Activated T-cell treated with anti-CD3 and anti-CD28 coated beads for 1 hour (primary cell): ENCODE measurements at places on chromosomes 11 and 22.
A peak's percentile ranks its signal among the peaks of the same experiment; 100 is the strongest.

GRCh38 chr11:92967867-92968266 is 1.6 kb upstream of the MTNR1B start:
- DNase-seq, result no peak

- no peak for DNase-seq
Measured at GRCh38 chr11:122633219-122633829, 22.2 kb upstream of the UBASH3B start.

GRCh38 chr11:45655347-45655756 is 10.1 kb downstream of the CHST1 start:
- DNase-seq, result peak; percentile 37

DNA sequence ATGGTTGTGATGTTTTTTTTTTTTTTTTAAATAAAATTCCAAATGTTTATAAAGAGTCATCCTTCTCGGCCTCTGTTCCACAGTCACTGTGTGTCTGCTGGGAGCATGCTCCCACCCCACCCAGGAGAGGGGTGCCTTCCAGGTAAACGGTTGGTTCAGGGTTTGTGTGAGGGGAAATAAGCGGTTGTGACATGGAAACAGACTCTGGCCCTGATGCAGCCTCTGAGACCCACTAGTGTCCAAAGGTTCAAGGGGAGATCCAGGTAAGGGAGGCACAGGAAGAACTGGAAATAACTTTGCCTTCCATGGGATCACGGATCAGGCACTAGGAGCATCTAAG is 6.0 kb upstream of the GAS2L1 start:
- DNase-seq, result no peak

DNA sequence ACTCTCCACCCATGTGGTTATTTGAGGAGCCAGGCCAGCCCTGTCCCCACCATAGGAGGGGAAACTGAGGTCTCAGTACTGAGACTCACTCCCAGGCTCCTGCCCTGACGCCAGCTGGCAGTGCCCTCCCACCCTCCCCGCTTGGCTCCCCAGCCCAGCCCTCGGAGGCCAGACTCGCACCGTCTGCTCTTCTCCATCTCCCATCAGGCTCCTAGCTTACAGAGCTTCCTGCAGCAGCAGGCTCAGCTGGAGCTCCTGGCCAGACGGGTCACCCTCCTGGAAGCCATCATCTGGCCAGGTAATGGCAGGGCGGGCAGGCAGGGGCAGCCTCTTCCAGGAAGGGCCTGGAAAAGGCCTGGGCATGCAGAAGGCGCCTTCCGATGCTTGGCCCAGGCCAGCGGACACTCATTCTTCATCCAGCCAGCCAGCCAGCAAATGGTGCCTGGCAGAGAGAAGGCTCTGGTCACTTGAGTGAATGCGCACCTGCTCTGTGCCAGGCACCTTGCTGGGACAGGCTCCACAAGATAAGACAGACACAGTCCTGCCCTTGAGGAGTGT is 12.6 kb downstream of the RHBDD3 start:
- DNase-seq, result no peak

GRCh38 chr11:65060913-65061408 is 2.6 kb upstream of the NAALADL1 start:
- DNase-seq, result no peak

DNA sequence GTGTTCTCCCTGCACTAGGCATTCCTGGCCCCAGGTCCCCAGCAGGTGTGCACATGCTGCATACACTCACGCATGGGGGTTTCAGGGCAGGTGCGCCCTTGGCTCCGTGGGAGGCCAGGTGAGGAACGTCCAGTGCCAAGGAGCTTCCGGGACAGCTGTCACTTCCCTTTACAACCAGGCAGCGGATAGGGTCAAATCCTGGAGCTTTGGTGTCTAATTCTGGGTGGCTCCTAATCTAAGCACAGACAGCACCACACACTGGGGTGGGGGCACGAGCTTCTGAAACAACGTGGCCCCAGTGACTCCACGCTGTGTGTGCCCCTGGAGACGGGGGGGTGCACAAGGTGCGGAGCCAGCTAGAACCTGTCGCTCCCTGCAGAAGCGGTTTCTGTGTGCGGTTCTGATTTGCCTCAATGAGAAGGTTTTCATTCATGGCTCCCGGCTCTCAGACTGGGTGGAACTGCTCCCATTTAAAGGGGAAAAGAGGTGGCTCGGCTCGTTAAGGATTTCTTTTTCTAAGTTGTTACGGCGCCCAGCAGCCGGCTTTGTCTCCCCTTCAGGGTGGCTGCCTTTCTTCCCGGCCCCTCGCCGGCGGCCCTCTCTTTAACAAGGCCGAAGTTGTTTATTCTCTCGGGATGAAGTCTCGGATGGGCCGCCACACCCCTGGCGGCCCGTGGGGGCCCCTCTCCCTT is 5.0 kb downstream of the CCND1 start:
- no peak for DNase-seq

- DNase-seq, result no peak
Measured at GRCh38 chr11:2303627-2304505, 2.1 kb downstream of the TSPAN32 start.

DNA sequence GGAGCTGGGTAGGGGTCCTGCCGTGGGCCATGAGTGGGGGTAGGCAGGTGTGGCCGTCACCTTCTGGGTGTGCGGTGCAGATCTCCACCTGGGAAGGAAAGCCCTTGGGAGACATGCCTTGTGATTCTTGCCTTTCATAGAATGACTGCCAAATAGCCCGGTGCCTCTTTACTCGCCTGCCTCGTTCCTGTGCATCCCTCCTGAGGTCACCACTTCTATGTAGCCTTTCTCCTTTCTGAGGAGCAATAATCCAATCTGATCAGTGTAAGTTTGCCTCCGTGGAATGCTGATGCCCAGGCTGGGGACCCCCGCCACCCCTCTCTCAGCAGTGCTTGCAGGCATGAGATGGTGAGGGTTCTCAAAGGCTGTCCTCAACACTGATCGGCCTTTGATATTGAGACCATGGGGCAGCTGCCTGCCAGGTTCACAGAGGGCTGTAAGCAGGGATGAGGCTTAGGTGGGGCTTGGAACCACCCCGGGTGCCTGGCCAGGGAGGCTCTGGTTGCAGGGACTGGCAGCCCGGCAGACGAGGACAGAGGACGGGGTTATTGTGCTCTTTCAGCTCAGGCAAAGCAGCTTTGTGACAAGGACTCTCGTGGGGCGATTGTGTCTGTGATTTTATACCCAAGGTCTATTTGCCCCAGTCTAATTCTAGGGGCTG is 86.1 kb upstream of the WNT7B start:
- DNase-seq, result no peak

- DNase-seq, result no peak
Measured at GRCh38 chr11:134543645-134544044, 131.6 kb upstream of the B3GAT1 start.

DNA sequence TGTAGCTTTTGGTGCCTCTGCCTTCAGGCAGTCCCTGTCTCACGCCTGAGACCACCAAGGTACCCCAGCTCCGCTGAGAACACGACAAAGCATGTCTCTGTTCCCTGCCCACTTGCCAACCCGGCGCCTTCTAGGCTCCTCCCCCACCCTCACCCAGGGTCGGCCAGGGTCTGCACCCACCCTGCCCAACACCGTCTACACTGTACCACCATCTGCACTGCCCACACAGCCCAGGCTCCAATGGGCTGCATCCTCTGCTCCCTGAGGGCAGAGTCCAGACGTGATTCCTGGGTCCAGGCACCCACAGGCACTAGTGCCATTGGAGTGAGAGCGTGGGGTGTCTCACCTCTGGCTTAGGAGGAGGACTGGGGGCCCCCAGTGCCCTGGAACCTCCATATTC is 22.8 kb upstream of the ACR start:
- no peak for DNase-seq

- no peak for DNase-seq
Measured at GRCh38 chr11:36583667-36584066, 10.6 kb upstream of the IFTAP start.

DNA sequence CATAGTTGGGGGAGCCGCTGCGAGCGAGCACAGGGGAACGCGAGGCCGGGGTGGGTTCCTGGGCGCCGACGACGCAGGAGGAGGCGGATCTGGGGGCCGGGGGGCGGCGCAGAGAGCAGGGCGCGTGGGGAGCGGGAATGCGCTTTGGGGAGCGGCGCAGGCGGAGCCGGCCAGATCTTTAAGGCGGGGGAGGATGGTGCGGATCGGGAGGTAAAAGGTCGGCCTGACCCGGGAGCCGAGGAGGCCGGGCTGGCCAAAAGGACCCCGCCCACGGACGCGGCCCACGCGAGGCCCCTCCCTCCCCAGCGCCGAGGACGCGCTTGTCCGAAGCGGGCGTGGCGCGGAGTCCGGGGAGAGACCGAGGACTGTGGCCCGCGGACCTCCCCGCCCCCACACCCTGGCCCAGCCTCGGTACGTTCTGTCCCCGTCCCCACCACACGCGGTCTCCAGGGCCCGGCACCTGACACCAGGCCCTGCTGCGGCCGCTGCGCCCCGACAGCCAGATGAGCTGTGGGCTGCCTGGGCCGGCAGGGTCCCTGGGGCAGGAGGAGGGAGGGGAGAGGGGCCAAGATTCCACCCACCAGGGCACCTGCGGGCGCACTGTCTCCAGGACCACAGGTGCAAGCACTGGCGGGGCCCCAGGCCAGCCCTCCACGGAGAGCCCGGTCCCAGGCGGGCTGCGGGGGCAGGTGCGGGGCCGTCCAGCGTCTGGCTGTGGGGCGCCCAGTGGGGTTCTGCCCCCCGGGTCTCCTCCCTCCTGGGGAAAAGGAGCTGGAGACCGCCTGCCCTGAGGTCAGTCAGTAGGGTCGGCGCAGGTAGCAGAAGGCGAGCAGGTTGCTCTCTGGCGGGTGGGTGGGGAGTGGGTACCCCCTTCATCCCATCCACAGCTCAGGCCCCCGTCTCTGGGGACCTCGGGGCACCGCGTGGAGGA is 10.9 kb downstream of the PIM3 start:
- no peak for DNase-seq

DNA sequence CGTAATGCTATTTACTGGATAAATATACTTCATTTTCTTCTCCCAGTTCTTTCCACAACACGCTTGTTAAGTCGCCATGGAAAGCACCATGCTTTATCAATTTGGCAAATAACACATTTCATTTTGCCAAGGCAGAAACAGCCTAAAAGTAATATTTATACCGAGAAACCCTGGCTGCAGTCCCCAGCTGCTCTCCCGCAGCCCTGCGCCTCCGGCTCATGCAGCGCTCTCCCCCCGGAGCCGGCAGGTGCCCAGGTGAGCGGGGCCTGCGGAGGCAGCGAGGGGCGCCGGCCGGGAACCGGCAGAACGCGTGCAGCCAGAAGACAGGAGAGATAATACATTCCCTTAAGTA is 681 bp upstream of the ARHGEF12 start:
- DNase-seq, result no peak

GRCh38 chr11:45852712-45853101 is 5.4 kb downstream of the CRY2 start:
- no peak for DNase-seq

GRCh38 chr11:134030853-134031252 is 38.0 kb upstream of the JAM3 start:
- DNase-seq, result no peak

- DNase-seq, result no peak
Measured at GRCh38 chr11:82321206-82321605, 412.5 kb downstream of the FAM181B start.

DNA sequence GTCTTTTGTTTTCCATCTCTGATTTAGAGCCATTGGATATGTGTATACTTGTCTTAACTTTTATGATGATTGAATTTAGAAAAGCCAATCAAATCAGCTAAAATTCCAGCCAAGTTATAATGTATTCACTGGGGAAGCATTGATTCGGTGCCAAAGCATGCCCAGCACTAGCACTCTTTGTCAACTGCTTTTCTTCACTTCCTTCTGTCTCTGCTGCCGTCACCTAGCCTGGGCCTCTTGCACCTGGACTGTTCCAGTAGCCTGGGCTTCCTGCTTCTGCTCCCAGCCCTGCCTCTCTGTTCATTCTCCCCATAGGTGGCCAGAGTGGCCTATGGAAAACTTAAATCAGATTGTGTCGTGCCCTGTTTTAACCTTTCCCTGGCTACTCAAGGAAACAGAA is 80.7 kb downstream of the NAV2 start:
- DNase-seq, result no peak

DNA sequence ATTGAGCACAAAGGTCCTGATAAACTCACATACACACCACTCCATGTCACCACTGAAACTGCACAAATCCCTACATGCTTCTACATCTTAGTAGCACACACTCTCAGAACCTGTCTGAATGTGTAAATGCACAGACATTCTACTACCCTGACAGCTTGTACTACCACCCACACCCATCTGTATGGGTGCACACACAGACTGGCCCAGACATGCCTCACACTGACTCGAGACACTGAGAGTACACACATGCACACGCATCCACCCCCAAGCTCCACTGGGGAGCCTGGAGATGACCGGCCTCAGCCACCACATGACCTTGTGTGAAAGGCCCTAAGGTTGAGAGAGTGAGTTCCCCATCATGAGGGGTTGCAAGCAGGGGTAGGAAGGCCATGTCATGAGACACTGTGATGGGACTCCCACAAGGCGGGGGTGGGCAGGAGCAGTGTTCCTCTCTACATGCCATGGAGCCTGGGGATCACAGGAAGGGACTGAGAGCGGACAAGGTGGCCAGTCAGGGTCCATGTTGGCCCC is 28.1 kb downstream of the ARAP1 start:
- DNase-seq, result no peak

DNA sequence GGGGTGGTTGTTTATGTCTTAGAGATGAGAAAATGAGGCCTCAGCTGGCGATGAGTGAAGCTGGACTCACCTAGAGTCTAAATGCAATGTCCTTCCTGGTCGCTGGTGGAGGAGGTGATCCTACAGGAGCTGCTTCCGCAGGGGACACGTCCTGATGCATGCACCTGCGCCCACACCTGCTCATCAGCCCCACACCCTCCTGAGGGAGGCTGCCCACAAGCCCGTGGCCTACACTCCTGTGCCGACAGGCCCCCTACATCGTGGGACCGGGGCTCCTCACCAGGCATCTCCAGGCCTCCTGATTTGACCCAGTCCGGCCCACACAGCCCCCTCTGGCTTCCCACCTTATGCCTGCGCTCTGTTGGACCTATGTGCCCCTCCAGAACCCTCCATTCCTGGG is 857.2 kb downstream of the TBC1D22A start:
- no peak for DNase-seq

DNA sequence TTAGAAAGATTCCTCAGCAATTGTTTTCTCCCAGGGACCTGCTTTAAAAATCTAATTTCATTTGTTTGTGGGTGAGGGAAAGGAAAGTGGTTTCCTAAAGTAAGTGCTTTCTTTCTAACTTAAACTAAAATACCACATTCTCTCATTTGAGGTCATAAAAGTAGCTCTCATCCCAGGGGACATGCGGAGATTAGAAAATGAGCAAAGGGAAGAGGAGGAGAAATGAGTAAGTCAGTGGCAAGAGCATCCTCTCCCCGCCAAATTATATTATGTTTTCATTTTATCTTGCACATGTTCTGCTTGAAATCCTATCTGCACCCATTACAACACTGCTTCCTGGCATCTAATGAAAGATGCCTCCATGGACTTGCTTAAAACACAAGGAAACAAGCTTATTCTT is 191.4 kb downstream of the ARHGAP42 start:
- DNase-seq, result no peak
